ENCODE measurements at places on chromosomes 11 and 22. TPM values are rescaled to one million over a fixed set of nuclear protein-coding genes. Genes with fewer than 3 reads are reported as not detected.

DNA sequence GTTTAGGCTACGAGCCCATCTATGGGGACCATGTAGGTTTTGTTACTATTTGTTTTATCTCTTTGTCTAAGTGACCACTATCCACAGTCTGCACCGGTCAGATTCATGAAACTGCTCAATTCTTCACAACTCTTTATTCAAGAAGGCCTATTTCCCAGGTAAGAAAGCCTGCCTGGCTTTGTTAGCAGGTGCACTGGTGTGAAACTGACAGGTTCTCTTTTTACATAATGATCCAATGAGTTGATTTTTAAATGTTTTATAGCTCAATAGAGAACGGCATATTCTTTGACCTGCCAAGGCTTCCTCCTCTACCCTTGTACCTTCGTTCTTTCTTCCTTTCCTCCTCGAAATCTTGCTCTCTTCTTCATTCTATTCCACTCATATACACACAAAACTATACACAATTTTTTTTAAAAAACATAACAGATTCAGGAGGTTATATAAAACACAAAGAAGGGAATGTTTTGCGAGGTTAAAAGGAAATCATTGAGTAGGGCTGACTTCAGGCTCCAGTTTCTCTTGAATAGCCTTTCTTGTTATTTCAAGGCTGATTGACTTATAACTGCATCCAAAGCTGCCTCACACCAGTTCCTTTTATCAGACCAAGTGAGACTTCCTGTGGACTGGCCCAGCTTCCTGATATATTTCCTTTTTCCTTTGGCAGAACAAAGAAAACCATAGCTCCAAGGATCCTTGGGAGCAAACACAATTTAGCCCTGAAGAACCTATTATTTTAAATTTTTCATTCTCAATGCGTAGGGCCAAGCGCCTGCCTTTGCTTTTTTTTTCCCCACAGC is 11.4 kb downstream of the FLI1 start:
- no peak for DNase-seq

- DNase-seq: no peak
Observed at GRCh38 chr11:19450282-19450681, 209.5 kb upstream of the E2F8 start.

GRCh38 chr22:37331034-37331428 is 48.7 kb downstream of the CYTH4 start:
- DNase-seq: no peak

The ACR gene
- not detected for total RNA-seq

The ALDH3B1 gene
- total RNA-seq: 0.12 TPM

The BAD gene
- 19.0 TPM for total RNA-seq

All from neural progenitor cell (in vitro differentiated cells).